ENCODE measurements at places on chromosomes 11 and 22.

- DNase-seq: no peak
Measured at GRCh38 chr11:62204430-62204829, 4.0 kb upstream of the SCGB2A1 start.

DNA sequence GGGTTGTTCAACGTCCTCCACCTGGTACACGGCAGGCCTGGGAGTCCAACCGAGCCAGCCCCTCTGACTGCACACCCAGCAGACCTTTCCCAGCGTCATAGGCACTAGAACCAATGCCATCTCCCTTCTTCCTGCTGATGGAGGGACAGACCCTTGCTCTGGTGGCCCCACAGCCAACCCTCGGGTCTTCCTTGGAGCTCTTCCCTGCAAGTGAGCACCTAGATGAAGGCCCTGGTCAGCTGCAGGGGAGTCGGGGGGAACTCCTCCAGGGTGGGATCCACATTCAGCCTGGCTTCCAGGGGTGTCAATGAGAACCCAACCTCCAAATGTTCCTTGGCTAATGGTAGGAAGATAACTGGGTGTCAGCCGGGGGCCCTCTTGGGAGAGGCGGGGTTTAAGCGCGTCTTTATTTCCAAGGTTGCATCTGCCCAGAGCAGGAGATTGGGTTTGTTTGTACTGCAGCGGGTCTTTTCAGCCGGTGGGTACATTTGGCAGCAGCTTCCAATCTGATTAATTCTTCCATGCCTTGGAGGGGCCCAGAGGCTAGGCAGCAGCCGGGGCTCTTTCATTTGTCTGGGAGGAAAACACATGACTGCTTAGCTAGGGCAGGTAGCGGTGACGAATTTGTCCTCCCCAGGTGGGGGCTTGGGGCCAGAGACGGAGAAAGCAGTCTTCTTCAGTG lies 56.0 kb upstream of the SHISAL1 start:
- no peak for DNase-seq

GRCh38 chr22:24938741-24939341 lies 7.7 kb downstream of the LHFPL7 start:
- peak; percentile 33 for DNase-seq

- no peak for DNase-seq
Measured at GRCh38 chr11:12267921-12268320, 109.5 kb upstream of the PARVA start.

- no peak for DNase-seq
Measured at GRCh38 chr11:21446939-21447590, 745.8 kb upstream of the ANO5 start.

GRCh38 chr11:118090545-118091162 lies 3.9 kb upstream of the SMIM35 start:
- no peak for DNase-seq

- DNase-seq: no peak
Measured at GRCh38 chr11:18016789-18017188, 3.9 kb upstream of the SERGEF start.

- no peak for DNase-seq
Measured at GRCh38 chr11:11722246-11722645, 100.4 kb upstream of the GALNT18 start.

DNA sequence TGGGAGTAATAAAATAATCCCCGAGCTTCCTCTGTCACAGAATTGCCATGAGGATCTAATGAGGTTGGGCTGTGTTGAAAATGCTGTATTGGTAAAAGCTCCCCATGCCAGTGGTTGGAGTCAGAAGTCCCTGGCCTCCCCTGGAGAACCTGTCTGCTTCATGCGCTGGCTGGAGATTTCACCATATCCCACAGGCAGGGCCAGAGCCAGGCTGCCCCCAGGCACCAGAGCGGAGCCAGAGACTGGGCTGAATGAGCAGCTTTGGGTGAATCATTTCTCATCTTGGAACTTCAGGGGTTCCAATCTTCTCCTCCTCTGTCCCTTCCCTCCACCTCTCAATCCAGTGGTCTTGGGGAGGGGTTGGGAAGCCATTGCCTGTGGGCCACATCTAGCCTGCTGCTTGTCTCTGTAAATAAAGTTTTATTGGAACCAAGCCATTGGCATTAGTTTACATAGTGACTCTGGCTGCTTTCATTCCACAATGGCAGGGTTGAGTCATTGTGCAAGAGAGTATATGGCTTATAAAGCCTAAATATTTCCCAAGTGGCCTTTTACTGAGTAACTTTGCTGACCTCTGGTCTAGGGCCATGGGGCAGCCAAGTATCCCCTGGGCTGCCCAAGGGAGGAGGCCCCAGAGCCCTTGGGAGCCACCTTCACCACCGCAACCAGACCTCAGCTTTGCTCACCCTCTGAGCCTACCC lies 35.2 kb downstream of the LRRC10B start:
- DNase-seq: no peak

DNA sequence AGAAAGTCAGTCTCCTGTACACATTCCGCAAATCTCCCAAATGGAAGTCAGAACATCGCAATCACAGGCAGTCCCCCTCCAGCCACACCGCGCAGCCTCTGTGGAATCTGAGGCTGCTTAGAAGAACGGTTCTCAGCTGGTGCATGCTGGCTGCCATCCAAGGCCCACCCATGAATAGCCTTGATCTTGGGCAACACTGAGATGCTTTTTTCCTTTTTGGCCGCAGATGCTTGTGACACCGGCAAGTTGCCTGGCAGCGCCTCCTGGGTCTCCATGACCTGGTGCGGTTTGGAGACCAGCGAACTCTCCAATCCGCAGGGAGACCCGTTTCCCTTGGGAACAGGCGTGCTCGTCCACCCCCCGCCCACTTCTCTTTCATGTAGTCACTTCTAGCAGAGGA lies 26.3 kb upstream of the PHF21B start:
- DNase-seq: no peak
